CD4-positive, alpha-beta T cell (primary cell): ENCODE measurements at places on chromosomes 2 and 18. TPM values are rescaled to one million over a fixed set of nuclear protein-coding genes. Genes with fewer than 3 reads are reported as not detected.

Gene SLC16A14
- 0.63 TPM for total RNA-seq

DNA sequence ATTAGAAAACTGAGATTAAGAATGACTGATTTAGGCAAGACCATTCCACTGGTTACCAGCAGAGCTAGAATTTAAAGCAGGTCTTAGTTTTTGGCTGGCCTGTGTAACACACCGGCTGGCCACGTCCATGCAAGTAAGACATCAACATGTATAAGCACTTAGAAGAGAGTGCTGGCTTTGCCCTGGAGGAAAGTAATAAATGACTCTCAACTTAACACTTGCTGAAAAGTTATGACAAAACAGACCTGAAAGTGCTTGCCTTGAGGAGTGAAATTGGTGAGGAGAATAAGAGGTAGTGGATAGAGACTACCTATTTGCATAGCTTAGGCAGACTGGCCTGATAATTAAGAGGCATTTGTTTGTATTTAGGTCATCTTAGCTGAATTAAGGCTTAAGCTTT is 165.7 kb upstream of the KCNJ3 start:
- DNase-seq: no peak

GRCh38 chr2:26848336-26849055 is 564 bp downstream of the DPYSL5 start:
- DNase-seq: no peak

DNA sequence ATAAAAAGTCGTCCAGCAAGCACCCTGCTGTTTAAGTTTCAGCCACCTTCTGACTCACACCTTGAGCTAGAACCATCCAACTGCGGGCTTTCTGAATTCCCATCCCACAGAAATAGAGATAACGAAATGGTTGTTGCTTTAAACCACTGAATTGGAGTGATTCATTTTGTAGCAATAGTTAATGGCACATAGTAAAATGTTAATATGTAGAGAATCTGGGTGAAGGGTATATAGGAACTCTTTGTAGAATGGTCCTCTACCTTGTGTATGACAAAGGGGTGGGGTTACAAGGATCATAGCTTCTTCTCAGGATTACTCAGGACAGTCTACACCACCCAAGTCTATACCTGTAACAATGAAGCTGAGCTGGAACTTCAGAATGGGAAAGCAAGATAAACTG is 2.4 kb upstream of the MAPRE3 start:
- no peak for DNase-seq

Gene TMEM247
- total RNA-seq: not detected

Gene OSBPL1A
- 2.7 TPM for total RNA-seq

Gene CD8B2
- not detected for total RNA-seq

Gene ERFE
- total RNA-seq: not detected

- no peak for DNase-seq
Measured at GRCh38 chr18:23990474-23991410, 23.8 kb upstream of the TTC39C start.

- no peak for DNase-seq
Measured at GRCh38 chr2:137467246-137467862, 496.9 kb upstream of the HNMT start.

- DNase-seq: no peak
Measured at GRCh38 chr18:23897733-23898132, 116.8 kb upstream of the TTC39C start.

Gene LRRC30
- not detected for total RNA-seq

Gene HNMT
- total RNA-seq: 0.78 TPM

DNA sequence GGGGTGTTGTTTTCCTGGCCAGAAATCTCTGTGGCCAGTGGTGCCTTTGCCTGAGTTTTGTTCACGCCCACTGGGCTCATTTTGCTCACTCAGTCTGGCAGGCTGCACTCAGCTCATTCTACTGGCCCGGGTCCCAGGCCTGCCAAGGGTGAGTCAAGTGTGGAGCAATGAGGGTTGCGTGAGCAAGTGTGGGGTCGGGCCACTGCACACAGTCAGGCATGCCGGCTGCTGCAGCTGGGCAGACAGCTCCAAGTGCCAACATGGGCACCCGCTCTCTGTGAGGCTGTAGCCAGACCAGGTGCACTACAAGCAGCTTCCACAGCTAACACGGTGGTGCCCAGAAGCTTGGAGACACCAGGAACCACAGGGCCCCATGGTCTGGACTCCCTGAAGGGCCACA is 801.1 kb upstream of the RAB6C start:
- no peak for DNase-seq

GRCh38 chr2:224060783-224061482 is 21.8 kb upstream of the SERPINE2 start:
- DNase-seq: no peak

DNA sequence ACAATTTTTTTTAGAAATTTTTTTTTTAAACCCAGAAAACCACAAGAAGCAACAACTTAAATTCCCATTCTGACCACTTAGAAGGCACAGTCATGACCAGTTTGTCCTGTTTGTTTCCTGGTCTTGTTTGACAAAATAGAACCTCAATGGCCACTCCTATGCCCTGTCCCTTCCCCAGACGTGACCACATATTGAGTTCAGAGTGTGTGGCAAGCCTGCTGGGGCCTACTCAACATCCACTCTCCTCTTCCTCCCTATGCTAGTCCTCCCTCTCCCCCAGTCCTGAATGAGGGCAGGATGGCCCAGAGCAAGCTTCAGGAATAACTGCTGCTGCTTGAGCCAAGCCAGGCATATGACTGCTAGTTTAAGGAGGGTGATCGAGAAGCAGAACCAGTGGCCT is 89.6 kb downstream of the PRELID3A start:
- no peak for DNase-seq

- no peak for DNase-seq
Measured at GRCh38 chr2:173929441-173929840, 35.7 kb downstream of the SP3 start.

- no peak for DNase-seq
Measured at GRCh38 chr2:127024769-127025358, 82.1 kb downstream of the BIN1 start.

DNA sequence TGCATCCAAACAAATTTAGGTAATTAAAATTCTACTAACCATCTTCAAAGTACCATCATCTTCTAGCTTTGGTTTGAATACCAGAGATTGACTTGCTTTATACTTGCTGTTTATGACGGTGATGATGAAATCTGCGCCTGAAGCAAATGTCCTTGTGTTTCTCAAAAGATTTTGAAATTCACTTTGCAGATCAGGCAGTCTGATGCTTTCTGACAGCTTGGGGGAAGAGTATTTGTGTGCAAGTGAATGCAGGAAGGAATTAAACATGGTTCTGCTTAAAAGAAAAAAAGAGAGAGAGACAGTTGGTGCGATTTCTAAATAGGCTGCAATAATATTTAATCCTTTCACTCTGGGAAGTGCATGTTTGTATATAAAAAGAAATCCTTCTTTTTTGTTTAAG is 29.6 kb downstream of the CSRNP3 start:
- no peak for DNase-seq

GRCh38 chr2:6986301-6986911 is 69.2 kb downstream of the RNF144A start:
- no peak for DNase-seq

DNA sequence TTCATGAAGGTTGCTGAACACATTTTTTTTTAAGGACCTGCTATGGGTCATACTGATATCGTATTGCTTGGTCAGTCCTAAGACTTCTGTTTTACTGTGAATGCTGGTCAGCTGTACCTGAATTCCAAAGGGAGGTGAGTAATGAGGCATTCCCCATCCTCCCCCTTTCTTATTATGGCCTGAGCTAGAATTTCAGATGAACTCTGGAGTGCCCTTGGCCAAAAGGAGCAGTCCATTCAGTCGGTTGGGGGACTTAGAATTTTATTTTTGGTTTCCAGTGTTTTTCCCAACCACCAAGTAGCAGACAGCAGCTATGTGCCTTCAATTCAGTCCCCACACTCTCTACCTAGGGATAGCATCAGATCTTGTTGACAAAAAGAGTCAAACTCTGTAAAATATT is 26.9 kb upstream of the PDCL3 start:
- DNase-seq: no peak

- peak; percentile 14 for DNase-seq
Measured at GRCh38 chr2:144323946-144324345, 196.0 kb downstream of the ZEB2 start.

DNA sequence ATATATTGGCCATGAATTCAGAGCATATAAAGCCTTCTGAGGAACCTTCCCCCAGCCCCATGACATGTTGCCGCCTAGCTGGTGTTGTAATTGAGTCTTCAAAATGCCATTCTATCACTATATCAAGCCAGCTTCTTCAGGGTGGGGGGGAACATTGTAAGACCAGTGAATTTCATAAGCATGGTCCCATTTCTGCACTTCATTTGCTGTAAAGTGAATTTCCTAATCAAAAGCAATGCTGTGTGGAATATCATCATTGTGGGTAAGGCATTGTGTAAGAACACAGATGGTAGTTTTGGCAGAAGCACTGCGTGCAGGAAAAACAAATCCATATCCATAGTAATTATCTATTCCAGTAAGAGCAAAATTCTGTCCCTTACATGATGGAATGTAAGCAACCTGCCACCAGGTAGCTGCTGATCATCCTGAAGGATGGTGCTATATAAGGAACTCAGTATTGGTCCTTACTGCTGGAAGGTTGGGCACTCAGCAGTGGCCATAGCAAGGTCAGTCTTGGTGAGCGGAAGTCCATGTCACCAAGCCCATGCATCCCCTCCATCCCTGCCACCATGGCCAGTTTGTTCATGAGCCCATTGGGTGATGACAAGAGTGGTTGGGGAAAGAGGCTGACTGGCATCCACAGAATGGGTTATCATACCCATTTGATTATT is 159.4 kb downstream of the COPS8 start:
- DNase-seq: no peak

- no peak for DNase-seq
Measured at GRCh38 chr18:49733896-49734585, 79.3 kb downstream of the ACAA2 start.

Gene CHST9
- not detected for total RNA-seq

DNA sequence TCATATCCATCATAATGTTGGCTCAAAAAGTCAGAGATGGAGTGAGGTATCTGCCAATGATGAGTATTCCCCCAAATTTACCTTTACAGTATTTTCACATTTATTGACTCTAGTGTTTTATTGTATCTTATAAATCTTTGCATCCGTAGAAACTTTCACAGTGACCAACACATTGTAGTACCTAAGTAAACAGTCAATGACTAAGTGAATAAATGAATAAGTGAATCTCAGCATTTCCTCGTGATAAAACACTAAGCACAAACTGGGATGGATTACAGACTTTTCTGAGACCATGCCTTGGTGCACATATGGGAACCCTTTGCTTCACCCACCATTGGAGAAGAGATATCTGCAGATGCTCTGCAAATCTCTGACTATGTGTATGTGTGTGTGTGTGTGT is 429.9 kb downstream of the NR4A2 start:
- DNase-seq: no peak

DNA sequence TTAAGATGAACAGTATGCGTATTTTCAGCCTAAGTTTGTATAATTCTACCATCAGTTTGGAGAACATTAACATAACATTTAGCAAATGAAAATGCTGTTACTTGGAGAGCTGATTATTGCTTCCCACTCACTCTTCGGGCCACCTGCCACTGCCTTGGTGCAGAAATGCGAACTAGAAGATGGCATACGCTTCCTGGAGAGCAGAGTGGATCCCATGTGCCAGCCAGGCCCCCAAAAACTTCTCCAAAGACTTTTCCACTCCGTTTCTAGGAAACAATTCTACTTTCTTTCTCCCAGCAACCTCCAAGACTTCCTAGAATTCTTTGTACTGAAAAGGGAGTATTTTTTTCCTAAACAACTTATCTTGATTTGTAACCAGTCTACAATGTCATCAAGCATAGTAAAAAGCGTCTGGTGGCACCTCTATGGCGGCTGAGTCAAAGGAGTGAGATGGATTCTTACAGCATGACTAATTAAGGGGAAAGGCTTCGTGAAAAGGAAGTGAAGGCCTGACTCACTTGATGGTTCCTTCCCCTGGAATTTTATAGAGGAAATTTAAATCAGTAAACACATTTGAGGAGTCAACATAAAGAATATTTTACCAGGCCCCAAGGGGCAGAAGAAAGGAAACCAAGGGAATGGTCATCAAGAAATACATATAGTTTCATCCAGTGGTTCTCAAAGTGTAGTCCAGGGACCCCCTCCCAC is 36.6 kb downstream of the FEZ2 start:
- no peak for DNase-seq

- no peak for DNase-seq
Measured at GRCh38 chr2:173572848-173573247, 218.2 kb downstream of the CDCA7 start.

DNA sequence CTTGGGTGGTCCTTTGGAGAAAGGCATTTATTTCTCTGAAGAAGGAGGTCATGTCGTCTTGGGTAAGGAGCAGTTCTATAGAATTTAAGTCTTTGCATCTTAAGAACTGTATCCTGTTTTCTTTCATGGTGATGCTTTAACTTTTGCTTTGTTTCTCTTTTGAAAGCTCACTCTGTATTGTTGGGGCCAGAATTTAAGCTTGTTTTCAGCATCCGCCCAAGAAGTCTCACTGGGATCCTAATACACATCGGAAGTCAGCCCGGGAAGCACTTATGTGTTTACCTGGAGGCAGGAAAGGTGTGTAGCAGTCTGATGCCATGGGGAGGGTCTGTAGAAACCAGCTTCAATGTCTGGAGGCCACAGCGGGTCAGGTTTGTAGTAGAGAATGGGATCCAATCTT is 64.7 kb upstream of the TTC39C start:
- no peak for DNase-seq

DNA sequence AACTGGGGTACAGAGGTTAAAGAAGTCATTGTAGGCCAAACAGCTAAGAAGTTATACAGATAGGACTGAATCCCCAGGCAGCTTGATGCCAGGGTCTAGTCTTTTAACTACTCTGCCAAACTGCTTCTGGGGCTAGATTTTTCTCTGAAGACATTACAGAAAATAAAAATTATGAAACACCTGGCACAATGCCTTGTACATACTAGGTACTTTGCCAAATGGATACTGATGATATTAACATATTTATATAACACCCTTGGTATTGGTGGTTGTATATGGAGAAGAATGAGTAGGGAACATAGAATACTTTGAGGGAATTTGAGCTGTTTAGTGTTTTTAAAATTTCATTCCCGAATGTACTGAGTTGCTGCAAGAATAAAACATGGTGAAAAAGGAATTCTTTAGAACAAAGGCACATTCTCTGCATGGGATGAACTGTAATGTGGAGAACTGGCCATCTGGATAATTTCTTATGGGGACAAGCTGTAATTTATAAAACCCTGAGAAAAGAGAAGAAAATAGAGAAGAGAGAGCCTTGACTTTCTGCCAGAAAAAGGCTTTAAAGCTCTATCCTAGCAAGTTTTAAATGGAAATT is 210.9 kb upstream of the TMEM200C start:
- DNase-seq: no peak

DNA sequence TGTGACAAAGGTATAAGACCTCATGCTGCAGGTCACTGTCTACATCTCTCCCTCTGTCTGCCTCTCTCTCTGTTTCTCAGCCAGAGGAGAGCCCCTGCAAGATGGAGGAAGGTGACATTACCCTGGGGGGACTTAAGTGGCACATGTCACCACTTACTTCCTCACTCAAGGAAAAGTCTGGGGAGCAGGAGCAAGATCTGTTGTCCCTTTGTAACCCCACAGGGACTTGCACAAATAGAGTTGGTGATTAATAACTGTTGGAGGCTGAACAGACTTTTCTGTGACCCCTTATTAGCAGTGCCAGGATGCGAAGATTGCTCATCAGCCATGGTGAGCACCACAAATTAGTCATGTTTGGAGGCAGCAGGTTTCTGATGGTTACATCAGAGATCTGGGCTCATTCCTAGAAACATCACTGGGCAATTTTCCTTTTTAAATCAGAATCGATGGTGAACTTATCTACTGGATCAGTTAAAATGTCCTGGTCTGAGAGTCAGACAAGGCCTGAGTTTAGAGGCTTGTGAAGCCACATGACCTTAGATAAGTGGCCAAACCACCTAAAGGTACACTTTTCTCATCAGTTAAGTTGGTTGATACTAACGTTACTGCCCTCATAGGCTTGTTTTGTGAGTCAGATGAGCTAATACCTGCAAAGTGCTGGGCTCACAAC is 81.2 kb upstream of the LTBP1 start:
- DNase-seq: no peak
